Heart right ventricle (tissue), 16 donors: ENCODE measurements at places on chromosomes 3 and 15. TPM values are rescaled to one million over a fixed set of nuclear protein-coding genes. Genes with fewer than 3 reads are reported as not detected.
A peak's percentile ranks its signal among the peaks of the same experiment; 100 is the strongest.

DNA sequence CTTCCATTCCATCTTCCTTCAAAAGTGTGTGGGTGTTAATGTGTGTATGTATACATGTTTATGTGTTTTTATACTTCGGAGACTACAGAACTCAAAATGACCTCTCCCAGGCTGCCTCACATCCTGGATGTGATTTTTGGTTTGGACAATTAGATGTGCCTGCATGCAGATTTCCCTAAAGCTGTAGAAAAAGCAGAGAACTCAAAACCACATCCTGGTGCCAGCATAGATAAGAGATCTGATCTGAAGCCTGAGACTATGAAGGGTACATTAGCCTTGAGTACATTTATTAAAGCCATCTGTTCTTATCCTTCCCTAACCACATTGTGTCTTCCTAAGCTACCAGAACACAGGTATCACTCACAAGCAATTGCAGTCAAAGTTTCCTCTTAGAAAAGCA, 319.4 kb upstream of the RASGRP1 start:
- DNase-seq, result no peak

DNA sequence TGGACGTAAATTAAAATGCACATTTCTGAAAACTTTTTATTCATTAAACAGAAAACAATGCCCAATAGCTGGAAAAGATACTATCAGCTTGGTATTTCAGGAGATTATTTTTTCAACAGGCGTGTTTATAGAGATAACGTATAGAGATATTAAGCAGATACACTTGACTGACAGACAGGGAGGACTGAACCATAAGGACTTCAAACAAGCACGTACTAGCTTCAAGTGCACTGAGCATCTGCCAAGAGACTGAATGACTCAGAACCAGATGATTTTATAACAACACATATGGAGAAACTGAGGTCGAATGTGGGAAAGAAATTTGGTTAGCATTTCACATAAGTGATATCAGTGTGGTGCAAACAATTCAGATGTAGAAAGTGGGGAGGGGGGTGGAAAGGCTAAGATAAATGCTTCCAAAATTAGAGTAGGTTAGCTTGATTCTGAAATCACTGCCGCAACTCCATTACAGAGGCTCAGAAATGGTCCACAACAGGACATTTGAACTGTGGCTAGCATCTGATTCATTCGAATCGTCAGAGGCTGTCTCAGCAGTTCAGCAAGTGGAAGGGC, 103.5 kb downstream of the SEMA6D start:
- no peak for DNase-seq

DNA sequence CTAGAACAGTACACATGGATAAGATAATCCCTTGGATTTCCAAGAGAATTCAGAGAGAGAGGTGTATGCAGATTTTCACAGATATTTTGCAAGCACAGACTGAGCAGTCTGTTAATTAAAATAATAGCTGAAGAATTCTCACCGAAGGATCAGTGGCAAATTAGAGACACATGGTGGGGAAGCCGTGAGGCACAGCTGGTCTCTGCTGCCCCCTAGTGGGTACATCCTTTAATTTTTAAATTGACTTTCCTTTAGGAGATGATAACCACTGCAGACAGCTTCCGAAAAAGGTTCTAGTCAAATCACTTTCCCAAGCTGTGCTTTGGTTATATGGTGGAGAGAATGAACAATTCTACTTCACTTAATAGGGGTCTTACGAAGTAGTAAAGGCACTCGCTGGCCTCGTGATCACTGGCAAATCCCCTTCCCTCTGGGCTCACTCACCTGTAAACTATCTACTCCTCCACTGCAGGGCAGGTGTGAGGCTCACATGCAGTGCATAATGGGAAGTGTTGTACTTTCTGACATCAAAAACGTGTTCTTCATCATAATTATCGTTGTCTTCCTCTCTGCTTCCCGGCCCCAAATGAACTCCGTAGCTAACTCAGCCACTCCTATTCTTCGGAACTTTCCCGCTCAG, 19.5 kb downstream of the MESD start:
- peak; percentile 33 for DNase-seq

Gene GPR149
- not detected for total RNA-seq

- DNase-seq, result no peak
Observed at GRCh38 chr3:117184574-117184973, 475.0 kb downstream of the TUSC7 start.

DNA sequence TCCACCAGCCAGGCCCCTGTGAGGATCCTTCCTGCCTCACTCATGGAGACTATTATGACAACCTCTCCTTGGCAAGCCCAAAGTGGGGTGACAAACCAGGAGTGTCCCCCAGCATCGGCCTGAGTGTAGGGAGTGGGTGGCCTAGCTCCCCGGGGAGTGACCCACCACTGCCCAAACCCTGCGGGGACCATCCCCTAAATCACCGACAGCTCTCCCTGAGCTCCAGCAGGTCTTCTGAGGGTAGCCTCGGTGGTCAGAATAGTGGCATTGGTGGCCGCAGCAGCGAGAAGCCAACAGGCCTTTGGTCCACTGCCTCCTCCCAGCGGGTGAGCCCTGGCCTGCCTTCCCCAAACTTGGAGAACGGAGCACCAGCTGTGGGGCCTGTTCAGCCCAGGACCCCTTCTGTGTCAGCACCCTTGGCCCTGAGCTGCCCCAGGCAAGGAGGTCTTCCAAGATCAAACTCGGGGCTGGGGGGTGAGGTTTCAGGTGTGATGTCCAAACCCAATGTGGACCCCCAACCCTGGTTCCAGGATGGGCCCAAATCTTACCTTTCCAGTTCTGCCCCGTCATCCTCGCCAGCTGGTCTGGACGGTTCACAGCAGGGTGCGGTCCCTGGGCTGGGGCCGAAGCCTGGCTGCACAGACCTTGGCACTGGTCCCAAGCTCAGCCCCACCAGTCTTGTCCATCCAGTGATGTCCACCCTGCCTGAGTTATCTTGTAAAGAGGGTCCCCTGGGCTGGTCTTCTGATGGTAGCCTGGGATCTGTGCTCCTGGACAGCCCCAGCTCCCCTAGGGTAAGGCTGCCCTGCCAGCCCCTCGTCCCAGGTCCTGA, 1.0 kb downstream of the LIMD1 start:
- peak; percentile 67 for DNase-seq

Gene ZNF80
- not detected for total RNA-seq

Gene SPSB4
- total RNA-seq, result 6.3 TPM

GRCh38 chr3:164387236-164387635, 691.1 kb downstream of the SI start:
- DNase-seq, result no peak

DNA sequence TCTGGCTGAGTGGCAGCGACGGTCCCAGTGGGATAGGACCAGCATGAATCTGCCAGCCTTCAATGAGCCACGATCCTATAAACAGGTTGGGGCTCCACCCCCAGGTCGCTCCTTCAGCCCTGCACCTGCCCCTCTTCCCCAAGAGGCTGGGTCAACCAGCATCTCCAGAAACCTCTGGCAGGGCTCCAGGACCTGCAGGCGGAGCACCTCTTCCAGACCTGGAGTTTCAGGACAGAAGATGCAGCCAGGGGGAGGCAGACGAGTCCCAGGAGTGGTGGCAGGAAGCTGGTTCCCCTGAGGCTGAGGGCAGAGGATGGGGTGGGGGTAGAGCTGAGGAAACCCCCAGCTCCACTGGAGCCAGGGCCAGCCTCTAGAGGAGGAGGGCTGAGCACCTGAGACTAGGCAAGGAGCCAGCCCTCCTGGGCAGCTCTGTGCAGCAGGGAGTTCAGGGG, at the start of gene PLA2G4D:
TSS of gene PLA2G4D (minus strand) at position 51 of the 452 bp plus-strand sequence. CDS start 103 bp downstream, outside the sequence.
- no peak for DNase-seq

DNA sequence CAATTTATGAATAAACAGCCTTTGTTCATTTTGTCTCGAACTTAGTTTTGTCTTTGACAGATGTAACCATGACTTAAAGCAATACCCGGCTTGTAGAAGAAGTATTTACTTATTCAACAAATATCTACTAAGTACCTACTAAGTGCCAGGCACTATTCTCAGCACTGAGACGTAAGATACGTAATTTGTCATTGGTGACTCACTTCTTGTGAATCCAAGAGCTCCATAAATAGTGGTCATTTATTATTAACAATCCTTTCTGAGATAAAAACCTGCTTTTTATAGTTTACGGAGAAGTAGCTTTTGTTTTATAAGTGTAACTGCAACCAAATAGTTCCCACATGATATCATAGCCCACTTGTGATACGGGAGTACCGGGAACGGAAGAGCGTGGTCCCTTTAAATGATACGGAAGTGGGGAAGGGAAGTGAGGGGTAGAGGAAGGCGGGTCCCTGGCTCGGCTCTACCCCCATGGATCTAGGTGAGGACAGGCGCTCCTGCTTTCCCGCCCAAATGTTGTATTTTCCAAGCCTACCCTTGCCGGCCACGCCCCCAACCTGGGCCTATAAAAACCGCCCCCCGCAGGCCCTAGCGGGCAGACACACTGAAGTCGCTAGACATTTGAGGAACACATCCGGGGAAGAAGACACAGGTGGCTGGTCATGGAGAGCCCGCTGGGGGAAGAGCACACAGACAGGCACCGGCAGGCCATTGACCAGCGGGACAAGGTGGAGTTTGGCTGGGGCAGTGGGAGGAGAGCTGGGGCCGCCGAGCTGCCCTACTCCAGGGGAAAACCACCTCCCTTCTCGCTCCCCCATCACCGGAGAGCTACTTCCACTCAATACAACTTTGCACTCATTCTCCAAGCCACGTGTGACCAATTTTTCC, at the start of gene SAMMSON:
TSS of gene SAMMSON (plus strand) at position 594 of the 888 bp plus-strand sequence.
- no peak for DNase-seq

- DNase-seq, result no peak
Observed at GRCh38 chr3:76497636-76498035, 542.3 kb upstream of the ROBO2 start.

- DNase-seq, result no peak
Observed at GRCh38 chr3:159854500-159855124, 134.0 kb upstream of the IL12A start.

Gene PPP1R14D
- total RNA-seq, result not detected

Gene NGLY1
- total RNA-seq, result 25.7 TPM
